Keratinocyte (primary cell): ENCODE measurements at places on chromosomes 16 and 17. TPM values are rescaled to one million over a fixed set of nuclear protein-coding genes. Genes with fewer than 3 reads are reported as not detected.

The KCNG4 gene
- not detected in 3 replicates for polyA plus RNA-seq

DNA sequence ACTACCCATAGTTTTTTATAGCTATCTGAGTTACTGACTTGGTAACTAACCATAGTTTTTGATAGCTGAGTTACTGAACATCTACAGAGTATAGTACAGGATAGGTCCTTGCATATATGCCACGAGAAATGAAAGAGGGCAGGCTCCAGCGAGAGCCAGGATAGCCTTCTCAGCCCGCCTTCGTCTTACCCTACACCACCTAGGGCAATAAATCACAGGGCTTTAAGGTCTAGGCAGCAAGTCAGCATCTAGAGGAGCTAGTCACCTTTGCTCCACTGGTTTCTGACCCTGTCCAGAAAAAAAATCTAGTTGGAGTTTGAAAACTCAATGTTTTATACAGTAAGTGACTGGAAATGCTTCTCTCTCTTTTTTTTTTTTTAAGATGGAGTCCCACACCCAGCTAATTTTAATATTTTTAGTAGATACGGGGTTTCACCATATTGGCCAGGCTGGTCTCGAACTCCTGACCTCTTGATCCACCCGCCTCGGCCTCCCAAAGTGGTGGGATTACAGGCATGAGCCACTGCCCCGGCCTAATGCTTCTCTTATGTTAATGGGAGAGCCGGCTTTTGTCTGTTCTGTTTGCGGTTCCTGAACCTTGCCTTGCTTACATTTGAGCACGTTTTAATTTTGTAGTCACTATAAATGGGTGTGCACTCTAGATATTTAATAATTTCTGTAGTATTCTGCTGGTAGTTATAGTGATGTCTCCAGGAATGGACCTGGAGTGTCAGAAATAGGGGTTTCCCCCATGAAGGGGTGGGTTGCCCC lies 2.8 kb downstream of the BFAR start:
- peak overlapping the region; percentile 97 for H3K27ac ChIP-seq
- peaks cover 15% of the 10 kb centered on the region for H3K36me3 ChIP-seq
- DNase-seq: no peak

DNA sequence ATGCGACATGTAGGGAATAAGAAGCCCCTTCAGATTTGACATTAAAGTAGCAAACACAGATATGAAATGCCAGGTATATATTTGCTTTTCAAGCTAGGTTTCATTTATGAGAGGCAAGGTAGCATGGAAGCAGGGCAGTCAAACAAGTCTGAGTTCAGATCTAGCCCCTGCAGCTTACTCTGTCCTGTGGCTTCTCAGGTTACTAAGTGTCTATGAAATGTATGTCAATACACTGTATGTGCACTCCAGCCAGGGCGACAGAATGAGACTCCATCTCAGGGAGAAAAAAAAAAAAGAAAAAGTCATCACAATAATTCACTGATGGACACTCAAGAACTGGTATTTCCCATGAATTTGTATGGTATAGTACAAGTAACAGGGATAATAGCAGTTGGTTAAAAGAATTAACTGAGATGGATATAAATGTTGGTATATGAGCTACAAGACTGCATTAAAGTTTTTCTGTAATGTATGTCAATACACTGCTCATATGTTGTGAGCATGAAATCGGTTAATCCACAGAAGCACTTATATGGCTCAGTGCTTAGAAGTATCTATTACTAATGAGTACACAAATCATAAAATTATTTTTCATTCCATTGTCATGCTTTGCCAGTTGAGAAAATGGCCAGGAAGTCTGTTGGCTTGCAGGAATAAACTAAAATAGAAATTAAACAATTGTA lies 2.9 kb upstream of the WSB1 start:
- H3K36me3 ChIP-seq: no peaks in the 10 kb centered on the region
- H3K4me3 ChIP-seq: no peak overlapping the region
- H3K4me1 ChIP-seq: peaks cover 6% of the 10 kb centered on the region
- no peaks in the 10 kb centered on the region for H3K27me3 ChIP-seq
- H3K27ac ChIP-seq: no peak overlapping the region
- no peak for DNase-seq

GRCh38 chr16:89658221-89658879 lies 714 bp downstream of the SPATA33 start:
- H3K36me3 ChIP-seq: peaks cover 31% of the 10 kb centered on the region
- peak overlapping the region; percentile 70 for H3K27ac ChIP-seq

DNA sequence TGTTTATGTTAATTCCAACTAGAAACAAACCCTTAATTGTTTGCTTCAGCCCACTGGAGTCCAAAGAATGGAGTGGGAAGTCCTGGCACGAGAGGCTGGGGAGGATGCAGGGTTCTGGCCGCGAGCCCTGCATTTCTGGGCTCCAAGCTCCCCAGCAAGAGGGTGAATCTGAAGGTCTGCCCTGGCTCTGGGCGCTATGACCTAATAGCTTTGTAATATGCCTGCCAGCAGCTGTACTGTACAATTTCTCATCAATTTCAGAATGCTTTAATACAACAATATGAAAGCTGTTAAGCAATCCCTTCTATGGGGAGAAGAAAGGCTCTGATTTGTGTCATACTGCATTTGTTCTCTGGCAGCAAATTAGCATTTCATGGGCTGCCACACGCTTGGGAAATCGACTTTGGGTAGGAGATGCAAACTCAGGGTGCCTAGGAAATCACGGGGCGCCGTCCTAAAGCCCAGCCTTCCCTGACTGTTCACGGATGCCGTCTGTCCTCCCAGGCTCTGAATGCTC lies 43.8 kb downstream of the NDEL1 start:
- DNase-seq: no peak
- no peaks in the 10 kb centered on the region for H3K27me3 ChIP-seq
- peaks cover 54% of the 10 kb centered on the region for H3K36me3 ChIP-seq

GRCh38 chr17:69478916-69479315 lies 64.4 kb downstream of the MAP2K6 start:
- H3K4me3 ChIP-seq: no peak overlapping the region
- H3K4me1 ChIP-seq: peaks cover 5% of the 10 kb centered on the region
- H3K27ac ChIP-seq: no peak overlapping the region
- DNase-seq: no peak
- H3K27me3 ChIP-seq: no peaks in the 10 kb centered on the region

The MPHOSPH6 gene
- 38.2 to 76.1 TPM (median 56.2 TPM) in 3 replicates for polyA plus RNA-seq

- H3K36me3 ChIP-seq: no peaks in the 10 kb centered on the region
- no peaks in the 10 kb centered on the region for H3K4me1 ChIP-seq
- no peak overlapping the region for H3K4me3 ChIP-seq
- H3K27me3 ChIP-seq: no peaks in the 10 kb centered on the region
- no peak overlapping the region for H3K27ac ChIP-seq
These were observed 180.8 kb downstream of the RBFOX1 start for GRCh38 chr16:7513429-7513828.

The MYH2 gene
- not detected in 3 replicates for polyA plus RNA-seq

DNA sequence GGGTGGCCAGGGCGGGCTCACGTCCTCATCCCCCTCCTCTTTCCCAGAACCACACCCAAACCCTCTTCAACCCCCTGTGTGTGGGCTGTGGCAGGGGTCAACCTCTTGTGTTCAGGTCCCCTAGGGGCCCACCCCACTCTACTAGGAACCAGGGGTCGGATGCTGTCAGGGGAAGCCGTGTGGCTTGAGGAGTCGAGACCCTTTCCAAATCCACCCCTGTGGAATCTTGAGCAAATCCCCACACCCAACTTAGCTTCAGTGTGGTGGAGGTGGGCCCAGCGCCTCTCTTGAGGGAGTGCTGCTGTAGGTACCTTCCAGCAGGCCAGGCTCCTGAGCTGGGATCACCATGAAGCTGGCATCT lies 121.5 kb downstream of the MRM1 start:
- no peaks in the 10 kb centered on the region for H3K4me1 ChIP-seq
- peaks cover 61% of the 10 kb centered on the region for H3K27me3 ChIP-seq
- H3K4me3 ChIP-seq: no peak overlapping the region
- no peak overlapping the region for H3K27ac ChIP-seq
- no peak for DNase-seq

The ZG16 gene
- polyA plus RNA-seq: 0.01 TPM in 1 of 3 replicates, not detected in the others

- H3K27me3 ChIP-seq: no peaks in the 10 kb centered on the region
- peak overlapping the region; percentile 73 for H3K27ac ChIP-seq
- no peaks in the 10 kb centered on the region for H3K36me3 ChIP-seq
- H3K4me1 ChIP-seq: peaks cover 27% of the 10 kb centered on the region
These were observed 10.5 kb upstream of the ALDOA start for GRCh38 chr16:30054959-30055553.

DNA sequence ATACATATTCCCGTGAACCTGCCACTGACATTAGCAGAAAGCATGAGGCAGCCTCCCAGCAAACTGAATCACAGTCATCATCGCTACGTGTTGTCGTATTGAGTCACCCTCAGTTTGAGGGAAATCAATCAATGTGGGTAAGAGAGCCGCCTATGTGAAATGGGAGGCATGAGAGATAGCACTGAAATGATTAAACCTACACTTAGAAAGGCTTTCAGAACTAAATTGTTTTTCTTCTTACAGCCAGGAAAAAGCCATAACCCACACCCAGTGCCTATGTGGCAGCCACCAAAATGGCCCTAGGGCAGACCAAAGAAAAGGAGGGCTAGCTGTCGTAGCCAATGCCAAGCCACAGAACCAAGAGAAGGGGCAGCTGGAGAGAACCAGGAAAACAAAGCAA lies 90.5 kb downstream of the ADAMTS18 start:
- H3K4me1 ChIP-seq: no peaks in the 10 kb centered on the region
- no peaks in the 10 kb centered on the region for H3K27me3 ChIP-seq
- H3K4me3 ChIP-seq: no peak overlapping the region
- no peak for DNase-seq
- H3K36me3 ChIP-seq: no peaks in the 10 kb centered on the region

GRCh38 chr16:89257281-89257731 lies 39.8 kb downstream of the ZNF778 start:
- DNase-seq: no peak
- peaks cover 14% of the 10 kb centered on the region for H3K27me3 ChIP-seq
- peaks cover 4% of the 10 kb centered on the region for H3K4me1 ChIP-seq
- no peaks in the 10 kb centered on the region for H3K36me3 ChIP-seq

The SULT1A4 gene
- 0.89 to 1.7 TPM (median 1.2 TPM) in 3 replicates for polyA plus RNA-seq

The HCRT gene
- not detected in 3 replicates for polyA plus RNA-seq

DNA sequence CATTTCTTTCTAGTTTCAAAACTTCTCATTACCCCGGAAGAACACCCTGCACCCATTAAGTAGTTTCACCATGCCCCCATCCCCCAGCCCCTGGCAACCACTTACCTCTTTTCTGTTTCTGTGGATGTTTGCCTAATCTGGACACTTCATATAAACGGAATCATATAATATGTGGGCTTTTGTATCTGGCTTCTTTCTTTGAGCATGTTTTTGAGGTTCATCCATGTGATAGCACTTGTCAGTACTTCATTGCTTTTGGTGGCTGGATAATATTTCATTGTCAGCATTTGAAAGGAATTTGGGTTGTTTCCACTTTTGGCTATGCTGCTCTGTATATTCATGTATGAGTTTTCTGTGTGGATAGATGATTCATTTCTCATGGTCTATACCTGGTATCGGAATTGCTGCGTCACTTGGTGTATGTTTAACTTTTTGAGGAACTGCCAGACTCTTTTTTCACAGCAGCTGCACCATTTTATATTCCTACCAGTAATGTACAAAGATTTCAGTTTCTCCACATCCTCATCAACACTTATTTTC lies 30.0 kb upstream of the SLC5A10 start:
- H3K36me3 ChIP-seq: peaks cover 25% of the 10 kb centered on the region
- H3K4me3 ChIP-seq: no peak overlapping the region
- H3K27ac ChIP-seq: peak overlapping the region; percentile 44
- DNase-seq: peak; percentile 5
- peaks cover 17% of the 10 kb centered on the region for H3K4me1 ChIP-seq
- no peaks in the 10 kb centered on the region for H3K27me3 ChIP-seq

The FNDC8 gene
- polyA plus RNA-seq: not detected in 3 replicates

GRCh38 chr17:66675991-66676371 lies 158.9 kb upstream of the CACNG5 start:
- H3K27ac ChIP-seq: peak overlapping the region; percentile 88
- no peaks in the 10 kb centered on the region for H3K27me3 ChIP-seq
- H3K4me1 ChIP-seq: peaks cover 52% of the 10 kb centered on the region
- no peaks in the 10 kb centered on the region for H3K36me3 ChIP-seq
- H3K4me3 ChIP-seq: peak overlapping the region; percentile 14

DNA sequence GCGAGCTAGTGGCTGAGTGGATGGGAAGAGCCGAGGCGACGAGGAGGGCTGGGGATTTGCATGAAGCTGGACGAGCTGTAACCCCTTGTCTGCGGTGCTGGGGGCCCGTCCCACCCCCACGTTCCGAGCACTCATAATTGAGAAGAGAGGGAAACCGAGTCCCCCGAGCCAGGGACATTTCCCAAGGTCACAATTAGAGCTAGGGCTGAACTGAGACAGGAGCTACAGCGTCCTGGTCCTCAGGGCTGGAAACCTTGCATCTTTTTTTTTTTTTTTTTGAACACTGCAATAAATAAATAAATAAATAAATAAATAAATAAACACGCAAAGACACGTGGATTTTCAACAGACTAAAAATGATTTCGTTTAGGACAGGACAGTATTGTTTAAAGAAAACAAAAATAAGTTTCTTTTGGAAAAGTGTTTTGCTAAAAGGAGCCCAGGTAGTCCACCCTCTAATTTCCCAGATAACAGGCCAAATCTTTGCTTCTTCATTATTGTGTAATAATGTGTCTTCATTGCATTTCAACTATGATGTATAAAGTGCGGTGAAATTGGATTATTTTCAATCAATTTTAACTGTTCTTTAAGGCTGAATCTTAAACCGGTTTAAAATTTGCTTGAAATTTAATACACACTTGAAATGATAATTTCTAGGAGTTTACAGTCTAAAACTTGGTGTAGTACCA lies 992 bp downstream of the GDPD1 start:
- DNase-seq: no peak
- H3K4me1 ChIP-seq: peaks cover 8% of the 10 kb centered on the region
- H3K4me3 ChIP-seq: peak overlapping the region; percentile 99
- no peaks in the 10 kb centered on the region for H3K27me3 ChIP-seq
- peak overlapping the region; percentile 60 for H3K27ac ChIP-seq

The TLCD2 gene
- polyA plus RNA-seq: 0.75 to 1.1 TPM (median 0.76 TPM) in 3 replicates

DNA sequence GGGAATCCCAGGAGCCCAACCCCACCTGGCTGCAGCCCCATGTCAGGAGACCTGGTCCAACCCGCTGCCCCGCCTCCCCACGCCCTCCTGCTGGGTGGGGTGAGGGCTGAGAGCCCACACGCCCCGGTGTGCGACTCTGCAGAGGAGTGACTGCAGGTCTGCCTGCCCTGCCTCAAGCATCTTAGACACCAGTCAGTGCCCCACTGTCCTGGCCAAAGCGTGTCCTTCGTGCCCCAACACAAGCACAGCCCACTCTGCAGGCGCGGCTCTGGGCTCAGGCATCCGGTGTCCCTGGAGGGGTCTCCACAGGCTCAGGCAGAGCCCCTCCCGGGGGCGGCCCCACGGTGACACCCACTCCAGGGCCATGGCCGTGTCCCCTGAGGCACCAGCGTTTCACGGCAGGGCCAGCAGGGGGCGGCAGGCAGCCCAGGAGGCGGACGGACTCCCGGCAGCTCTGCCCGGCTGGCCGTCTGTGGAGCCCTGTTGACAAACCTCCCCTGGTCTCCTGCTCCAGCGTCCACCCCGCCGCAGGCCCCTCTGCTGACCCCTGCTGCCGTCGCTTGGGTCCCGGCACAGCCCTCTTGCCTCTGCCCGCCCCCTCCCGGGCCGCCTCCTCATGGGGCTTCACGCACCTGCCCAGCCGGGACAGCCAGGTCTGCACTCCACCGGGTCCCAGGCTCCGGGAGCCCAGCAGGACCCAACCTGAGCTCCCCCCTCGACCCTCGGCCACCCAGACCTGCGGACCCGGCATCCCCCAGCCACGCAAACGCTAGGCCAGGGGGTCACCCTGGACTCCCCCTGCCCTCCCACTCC lies 8.6 kb upstream of the UBE2I start:
- H3K4me1 ChIP-seq: peaks cover 21% of the 10 kb centered on the region
- H3K4me3 ChIP-seq: no peak overlapping the region
- no peak for DNase-seq
- H3K27ac ChIP-seq: no peak overlapping the region

The GOT2 gene
- 46.2 to 174 TPM (median 99.2 TPM) in 3 replicates for polyA plus RNA-seq

The SP2 gene
- 1.4 to 3.9 TPM (median 2.1 TPM) in 3 replicates for polyA plus RNA-seq

The ZNF821 gene
- 2.9 to 4.2 TPM (median 3.1 TPM) in 3 replicates for polyA plus RNA-seq

GRCh38 chr17:36778448-36778847 lies 158.8 kb upstream of the LHX1 start:
- H3K27me3 ChIP-seq: peaks cover 15% of the 10 kb centered on the region
- H3K4me1 ChIP-seq: no peaks in the 10 kb centered on the region
- no peak overlapping the region for H3K4me3 ChIP-seq
- no peak for DNase-seq
